ENCODE measurements at places on chromosomes 5 and 9.
A peak's percentile ranks its signal among the peaks of the same experiment; 100 is the strongest.

DNA sequence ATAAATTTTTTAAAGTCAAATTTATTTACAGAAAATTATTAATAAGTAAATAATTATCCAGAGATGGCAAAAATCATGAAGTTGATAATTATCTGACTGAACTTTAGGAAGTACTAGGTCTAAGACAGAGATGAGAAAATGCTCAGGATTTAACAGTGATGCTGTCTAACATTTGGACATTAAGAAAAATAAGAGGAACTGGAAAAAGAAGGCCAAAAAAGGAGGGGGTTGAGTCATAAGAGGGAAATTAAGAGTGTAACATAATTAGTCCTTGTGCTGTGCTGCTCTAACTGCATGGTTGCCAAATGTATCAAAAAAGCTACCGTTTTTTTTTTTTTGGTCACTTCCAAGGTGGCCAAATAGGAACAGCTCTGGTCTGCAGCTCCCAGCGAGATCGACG, 35.4 kb upstream of the TUT7 start:
- DNase-seq = no peak

DNA sequence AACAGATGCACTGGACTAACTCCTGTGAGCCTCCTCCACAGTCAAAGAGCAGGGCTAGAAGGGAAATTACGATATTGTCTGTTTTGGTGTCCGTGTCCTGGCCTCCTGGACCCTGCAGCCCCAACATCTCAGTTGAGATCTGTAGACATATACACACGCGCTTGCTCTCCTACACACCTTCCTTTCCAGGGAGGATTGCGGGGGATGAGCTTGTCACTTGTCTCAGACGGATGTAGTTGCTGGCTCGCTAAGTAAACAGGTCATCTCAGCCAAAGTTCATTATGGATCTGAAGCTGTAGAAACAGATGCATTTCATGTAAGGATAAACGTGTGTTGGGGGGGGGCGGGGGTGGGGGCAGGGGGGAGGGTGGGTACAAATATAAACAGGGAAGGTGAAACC, 549.3 kb downstream of the CCDC171 start:
- DNase-seq = no peak

GRCh38 chr5:158857976-158858375, 241.7 kb downstream of the EBF1 start:
- DNase-seq = no peak

GRCh38 chr9:137029058-137029936, 1.3 kb upstream of the ABCA2 start:
- DNase-seq = peak; percentile 79

GRCh38 chr5:100418231-100418630, 116.9 kb upstream of the FAM174A start:
- no peak for DNase-seq

- DNase-seq = no peak
Measured at GRCh38 chr5:132733499-132734148, 3.7 kb downstream of the KIF3A start.

DNA sequence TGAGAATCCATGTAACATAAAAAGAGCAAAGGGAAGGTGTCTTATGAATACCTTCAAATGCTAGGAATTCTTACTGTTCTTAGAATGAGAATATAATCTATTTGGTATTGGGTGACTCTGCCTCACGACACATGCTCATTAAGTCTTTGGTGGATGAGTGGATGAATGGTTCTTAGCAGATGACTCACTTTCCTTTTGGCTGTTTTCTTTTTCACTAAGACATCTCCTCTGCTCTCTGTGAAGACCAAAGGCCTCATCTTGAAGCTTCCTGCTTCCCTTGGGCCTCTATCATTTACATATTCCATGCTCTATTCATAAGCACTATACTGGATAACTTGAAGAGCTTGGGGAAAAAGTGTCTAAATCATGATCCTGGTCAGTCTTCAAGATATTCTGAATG, 468.1 kb downstream of the SPATA31D1 start:
- DNase-seq = no peak

DNA sequence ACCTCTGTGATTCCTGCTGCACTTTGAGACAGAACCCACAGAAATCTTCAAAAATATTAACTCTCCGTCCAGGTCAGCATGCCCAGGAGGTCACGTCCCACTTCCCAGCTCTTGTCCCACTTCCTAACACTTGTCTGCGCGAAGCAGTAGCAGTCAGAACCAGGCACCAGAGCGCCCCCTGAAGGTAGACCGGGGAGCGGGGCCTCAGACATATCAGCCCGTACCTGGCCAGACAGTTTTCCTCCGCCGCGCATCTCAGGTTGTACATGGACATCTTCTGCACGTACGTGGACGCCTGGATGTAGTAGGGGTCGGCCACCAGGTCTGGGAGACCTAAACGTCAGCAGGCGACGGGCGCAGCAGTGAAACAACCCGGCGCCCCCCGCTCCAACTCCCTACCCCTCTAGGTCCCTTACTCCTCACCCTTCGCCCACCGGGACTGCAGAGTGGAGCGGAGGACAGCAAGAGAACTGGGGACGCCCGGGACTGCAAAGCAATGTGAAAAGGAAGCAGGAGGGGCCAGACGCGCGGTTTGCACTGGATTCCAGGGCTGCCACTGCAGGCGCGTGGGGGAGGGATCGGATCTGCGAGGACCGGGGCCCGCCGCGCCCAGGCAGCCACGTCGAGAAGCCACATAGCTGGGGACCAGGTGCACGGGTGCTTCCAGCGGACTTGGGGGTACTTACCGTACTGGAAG, 1.2 kb downstream of the LOX start:
- peak; percentile 43 for DNase-seq

- no peak for DNase-seq
Measured at GRCh38 chr9:93121316-93122241, 12.5 kb downstream of the NINJ1 start.

DNA sequence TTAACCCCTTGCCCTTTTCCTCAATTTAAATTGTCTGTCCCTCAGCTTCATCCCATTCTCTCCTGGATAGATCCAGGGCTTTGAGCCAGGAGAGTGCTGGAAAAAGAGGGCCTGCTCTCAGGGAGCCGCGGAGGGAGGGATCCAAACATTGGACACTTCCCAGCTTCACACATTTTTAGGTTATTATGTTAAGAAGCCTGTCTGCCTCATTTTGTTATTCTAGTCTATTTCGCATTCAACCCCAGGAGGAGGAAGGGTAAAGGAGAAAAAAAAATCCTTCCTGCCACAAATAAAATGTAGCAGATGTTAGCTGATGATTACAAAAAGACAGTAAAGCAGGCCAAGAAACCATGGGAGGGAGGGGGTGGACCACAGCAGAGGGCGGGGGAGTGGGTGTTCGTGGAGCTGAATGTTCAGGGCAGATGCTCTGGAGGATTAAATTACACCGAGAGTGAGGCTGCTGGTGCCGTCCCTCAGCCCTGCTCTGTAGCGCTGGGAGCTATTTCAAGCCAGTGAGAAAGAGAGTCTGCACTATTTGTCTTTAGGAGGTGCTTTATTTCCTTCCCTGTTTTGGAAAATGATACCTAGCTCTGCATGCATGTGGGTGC, 60.6 kb upstream of the ZFR start:
- no peak for DNase-seq

GRCh38 chr5:87008751-87009560, 258.7 kb upstream of the RASA1 start:
- no peak for DNase-seq

DNA sequence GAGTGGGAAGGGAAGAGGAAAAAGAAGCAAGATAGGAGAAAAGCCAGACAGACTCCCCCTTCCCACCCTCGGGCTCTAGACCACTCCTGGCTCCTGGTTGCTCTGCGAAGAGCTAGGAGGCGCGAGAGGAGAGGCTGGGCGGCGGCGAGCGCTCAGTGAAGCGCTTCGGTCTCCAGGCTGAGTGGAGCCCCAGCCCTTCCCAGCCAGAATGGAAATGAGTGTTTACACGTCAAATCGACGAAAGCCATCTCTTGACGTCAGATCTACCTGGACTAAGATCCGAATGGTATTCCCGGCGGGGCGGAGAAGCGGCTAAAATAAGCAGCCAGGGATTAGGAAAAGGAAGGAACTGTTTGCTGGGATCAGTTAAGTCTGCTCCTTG, at the start of gene PCSK1:
Gene PCSK1 (minus strand): TSS at position 183 of the 382 bp plus-strand sequence. CDS start 206 bp downstream, outside the sequence.
- DNase-seq = no peak

GRCh38 chr5:92780057-92780456, 801.0 kb downstream of the NR2F1-AS1 start:
- DNase-seq = no peak

GRCh38 chr9:1231998-1232919, 182.1 kb downstream of the DMRT2 start:
- no peak for DNase-seq

GRCh38 chr5:28408186-28408585, 1369.8 kb upstream of the CDH9 start:
- no peak for DNase-seq

DNA sequence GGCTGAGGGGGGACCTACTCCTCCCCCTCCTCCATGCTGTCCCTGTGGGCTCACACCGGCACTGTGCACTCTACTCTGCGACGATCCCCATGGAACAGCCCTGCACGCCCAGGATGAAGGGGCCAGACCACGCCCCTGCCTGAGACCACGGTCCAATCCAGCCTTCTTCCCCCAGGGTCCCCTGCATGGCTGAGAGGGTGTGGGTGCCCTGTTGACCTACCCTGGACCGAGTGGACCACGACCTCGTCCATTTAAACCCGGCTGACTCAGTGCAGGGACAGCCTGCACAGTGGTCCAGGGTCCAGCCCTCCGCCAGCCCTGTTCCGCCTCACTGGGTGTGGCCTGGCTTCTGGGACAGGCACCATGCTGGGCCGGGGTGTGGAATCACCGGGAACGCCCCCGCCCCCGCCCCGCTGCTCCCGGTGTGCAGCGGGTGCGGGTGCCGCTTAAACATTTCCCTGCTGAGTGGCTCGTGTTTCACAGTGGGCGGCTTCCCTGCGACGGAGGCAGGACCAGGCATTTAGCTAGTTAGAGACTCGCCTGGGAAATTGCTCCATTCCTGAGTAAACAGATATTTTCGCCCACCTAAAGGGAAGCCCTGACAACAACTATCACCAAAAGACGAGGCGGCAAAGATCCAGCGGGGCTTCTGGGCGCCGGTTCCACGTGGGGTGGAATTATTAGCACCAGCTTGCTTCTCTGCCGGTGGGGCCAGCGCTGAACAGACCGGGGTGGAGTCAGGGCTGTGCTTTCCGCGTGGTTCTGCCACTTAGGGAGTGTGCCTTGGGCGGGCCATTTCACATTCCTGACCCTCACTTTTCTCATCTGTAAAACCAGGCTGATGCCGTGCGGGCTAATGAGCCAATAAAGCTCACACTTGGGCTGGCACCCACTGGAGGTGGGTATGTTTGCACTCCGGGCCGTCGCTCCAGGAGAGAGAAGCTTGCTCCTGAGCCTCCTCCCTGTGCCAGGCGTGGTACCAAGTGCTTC, 22.6 kb downstream of the DBH start:
- no peak for DNase-seq

GRCh38 chr5:135235551-135236227, 163.3 kb downstream of the MACROH2A1 start:
- DNase-seq = no peak
